Stimulated activated CD8-positive, alpha-beta memory T cell treated with anti-CD3 and anti-CD28 coated beads, Interleukin-4, amount 100 ng/mL, for 48 hours (primary cell): ENCODE measurements at places on chromosomes 11 and 22.
A peak's percentile ranks its signal among the peaks of the same experiment; 100 is the strongest.

- DNase-seq = peak; percentile 98
These were observed at the start of gene LIMK2 for GRCh38 chr22:31211862-31212730. Gene LIMK2, plus strand, starts transcription at chr22:31212298. Its CDS starts 111 bp downstream, at chr22:31212409.

GRCh38 chr11:11787305-11788062 is 54.3 kb upstream of the USP47 start:
- DNase-seq = peak; percentile 81

DNA sequence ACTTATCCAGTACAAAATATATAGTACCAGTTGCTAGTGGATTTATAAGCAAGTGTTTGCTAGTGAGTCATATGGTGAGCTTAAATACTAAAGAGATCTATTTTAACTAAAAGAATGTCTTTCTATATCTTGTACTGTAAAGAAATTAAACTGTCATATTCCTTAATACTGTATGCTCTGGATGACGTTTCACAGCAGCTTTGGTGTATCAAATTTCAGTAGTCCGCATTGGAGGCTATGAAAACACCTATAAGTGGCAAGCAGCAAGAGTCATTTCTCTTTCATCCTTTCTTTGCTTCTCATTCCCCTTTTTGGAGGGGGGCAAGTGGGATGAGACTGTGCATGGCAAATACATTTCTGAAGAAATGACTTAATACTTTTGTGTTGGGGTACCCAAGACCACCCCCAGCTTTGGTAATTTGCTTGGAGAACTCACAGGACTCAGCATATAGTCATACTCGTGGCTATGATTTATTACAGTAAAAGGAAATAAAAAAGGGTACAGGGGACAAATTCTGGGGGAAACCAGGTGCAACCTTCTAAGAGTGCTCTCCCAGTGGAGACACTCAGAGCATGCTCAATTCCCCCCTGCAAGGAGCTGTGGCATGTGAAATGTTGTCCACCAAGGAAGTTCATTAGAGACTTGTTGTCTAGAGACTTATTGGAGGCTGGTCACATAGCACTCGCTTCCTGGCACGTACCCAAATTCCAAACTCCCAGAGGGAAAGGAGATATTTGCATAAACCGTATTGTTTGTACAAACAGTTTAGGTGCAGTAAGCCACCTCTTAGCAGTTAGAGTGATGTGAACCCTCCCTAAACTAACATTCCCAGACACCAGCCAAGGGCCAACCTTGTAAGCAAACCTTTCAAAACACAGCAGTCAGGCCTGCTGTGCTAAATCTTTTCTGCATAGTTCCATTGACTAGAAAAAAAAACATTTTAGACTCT is 210.8 kb downstream of the PGR start:
- no peak for DNase-seq

DNA sequence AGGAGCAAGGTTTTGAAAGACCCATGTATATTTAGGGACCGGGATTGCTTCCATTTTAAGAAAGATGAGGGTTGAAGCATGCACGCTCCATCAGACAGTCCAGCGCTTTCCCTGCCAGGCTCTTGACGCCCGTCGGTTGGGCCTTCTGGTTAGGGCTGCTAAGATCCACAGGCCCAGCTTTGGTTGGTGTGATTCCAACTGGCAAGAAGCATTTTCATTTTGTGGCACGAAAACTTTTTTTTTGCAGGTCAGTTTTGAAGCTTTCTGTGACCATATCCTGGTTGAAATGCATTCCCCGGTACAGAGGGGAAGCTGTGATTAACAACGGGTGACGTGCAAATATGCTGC is 34.3 kb upstream of the MPPED1 start:
- no peak for DNase-seq

GRCh38 chr11:73660497-73661034 is 14.2 kb downstream of the PLEKHB1 start:
- no peak for DNase-seq

DNA sequence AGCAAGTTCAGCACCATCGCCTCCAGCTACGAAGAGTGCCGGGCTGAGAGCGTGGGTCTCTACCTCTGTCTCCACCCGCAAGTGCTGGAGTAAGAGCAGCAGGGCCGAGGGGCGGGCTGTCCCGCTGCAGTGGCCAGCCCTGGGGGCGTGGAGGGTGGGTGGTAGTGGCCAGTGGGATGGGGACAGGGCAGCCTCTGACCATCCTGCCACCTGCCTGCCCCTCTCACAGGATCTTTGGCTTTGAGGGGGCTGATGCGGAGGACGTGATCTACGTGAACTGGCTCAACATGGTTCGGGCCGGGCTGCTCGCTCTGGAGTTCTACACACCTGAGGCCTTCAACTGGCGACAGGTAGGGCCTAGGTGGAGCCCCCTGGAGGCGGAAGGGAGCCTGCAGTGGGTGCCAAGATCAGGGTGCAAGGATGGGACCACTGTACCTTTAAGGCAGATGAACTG is 15.0 kb upstream of the BBS1 start:
- peak; percentile 48 for DNase-seq
